Fibroblast of gingiva (primary cell): ENCODE measurements at places on chromosomes 1 and 21.

DNA sequence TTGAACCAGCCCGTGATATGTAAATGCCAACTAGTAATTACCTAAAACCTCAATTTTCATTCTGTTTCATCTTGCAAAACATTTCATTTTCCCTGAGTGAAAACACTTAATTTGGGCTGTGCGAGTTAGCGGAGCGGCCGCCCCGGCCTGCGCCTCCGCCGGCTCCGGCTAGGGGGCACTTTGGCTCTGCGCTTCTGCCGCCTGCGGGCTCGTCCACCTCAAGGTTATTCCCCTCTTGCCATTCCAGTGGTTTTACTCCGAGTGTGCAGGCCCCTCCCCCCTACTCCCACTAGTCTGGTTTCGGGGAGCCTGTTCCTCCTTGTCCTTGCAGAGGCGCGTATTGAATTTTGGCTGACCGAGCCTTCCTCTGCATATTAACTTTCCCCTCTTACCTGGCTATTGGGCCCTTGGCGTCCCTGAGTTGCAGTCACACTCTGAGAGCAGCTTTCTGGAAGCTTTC, 55.6 kb downstream of the PEX14 start:
- peak; percentile 8 for DNase-seq

DNA sequence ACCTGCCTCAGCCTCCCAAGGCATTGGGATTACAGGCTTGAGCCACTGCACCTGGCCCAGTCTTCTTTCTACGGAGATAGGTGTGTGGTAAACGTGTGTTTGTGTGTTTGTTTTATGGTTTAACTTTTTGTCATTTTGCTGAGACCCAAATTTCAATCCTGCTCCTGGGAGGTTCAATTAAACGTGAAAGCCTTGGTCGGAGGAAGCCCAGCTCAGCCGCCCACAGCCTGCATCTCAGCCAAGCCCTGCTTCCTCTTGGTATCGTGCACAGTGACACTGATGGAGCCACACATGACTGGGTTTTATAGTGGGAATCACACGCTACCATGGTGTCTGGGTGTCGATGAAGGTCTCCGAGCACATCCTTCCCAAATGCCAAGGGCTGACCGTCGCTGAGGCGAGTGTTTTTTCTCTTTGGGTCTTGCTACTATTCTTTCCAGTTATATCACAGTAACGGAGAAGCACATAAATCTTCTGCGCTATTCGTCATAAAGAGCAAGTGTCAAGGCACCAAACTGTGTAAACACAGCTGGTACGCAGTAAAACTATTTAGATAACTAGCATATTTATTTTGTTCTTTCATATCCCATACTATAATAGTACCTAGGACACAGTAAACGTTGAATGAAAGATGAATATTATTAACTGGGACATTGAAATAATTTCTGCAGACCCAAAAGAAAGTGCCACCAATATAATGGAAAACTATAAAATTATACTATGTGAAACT, 39.3 kb downstream of the HLCS start:
- DNase-seq: no peak

DNA sequence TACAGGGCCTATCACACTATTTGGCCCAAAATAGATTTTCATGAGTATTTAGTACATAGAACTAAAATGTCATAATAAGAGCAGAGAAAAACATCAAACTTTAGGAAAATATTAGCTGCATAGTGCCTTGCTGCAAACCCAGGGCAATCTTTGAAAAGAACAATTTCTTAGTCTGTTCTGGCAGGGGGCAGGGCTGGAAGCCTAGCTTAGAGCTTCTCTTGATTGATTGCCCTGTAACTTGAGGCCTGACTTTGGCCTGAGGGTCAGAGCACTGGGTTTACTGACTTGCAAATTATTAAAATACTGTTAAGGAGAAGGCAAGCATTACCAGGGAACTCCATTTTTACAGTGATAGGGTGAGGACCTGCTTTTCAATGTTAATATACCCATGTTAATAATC, 115.8 kb upstream of the SPAG17 start:
- no peak for DNase-seq

DNA sequence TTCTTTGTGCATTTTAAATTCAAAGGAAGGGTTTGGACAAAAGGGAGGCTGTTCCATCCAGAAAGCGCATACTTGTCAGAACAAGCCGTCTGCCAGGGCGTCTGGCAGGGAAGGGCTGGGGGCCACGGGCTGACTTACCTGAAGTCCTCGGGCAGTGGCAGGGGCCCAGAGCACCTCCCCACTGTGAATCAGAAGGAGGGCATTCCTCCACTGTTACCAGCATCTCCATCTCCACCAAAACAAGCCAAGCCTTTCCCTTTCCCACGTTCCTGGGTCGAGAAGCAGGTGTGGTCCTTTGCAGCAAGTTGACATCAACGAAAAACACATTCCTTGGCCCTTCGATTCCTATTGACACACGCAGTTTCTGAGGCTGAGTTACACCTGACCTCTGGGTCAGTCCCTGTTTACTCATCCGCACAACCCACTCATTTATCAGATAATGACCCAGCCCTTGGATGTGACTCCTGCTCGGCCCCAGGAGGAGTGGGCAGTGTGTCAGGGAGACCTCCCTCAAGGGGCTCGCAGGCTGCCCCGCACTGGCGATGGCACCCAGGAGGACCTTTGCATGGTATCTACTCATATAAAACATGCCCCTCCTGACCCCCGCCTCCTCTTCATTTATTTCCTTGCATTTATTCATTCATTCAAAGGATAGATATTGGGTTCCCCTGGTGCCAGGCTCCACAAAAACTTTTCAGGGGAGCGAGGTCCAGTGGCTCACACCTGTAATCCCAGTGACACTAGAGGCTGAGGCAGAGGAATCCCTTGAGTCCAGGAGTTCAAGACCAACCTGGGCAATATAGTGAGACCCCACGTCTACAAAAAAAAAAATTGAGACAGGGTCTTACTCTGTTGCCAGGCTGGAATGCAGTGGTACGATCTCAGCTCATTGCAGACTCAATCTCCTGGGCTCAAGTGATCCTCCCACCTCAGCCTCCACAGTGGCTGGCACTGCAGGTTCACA, 60.2 kb downstream of the TOMM20 start:
- DNase-seq: no peak

- peak; percentile 25 for DNase-seq
These were observed 1.6 kb upstream of the PIGK start for GRCh38 chr1:77220687-77221463.

- DNase-seq: no peak
These were observed 125.9 kb upstream of the ZBTB40 start for GRCh38 chr1:22325531-22326371.

DNA sequence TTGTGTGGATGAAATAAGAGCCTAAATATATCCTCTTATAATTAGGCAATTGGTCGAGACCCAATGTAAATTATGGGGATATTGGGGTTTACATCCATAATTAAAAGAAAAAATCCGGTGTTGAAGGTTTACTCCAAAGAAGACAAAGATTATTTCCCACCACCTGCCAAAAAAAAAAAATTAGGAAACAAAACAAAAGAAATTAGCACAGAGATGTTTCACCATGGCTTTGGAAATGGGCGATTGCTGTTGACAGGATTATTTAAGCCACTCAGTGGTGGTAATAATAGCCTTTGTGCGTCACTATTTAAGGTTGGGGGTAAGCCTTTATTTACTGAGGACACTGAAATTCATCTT, 585 bp upstream of the GLRX2 start:
- DNase-seq: no peak

DNA sequence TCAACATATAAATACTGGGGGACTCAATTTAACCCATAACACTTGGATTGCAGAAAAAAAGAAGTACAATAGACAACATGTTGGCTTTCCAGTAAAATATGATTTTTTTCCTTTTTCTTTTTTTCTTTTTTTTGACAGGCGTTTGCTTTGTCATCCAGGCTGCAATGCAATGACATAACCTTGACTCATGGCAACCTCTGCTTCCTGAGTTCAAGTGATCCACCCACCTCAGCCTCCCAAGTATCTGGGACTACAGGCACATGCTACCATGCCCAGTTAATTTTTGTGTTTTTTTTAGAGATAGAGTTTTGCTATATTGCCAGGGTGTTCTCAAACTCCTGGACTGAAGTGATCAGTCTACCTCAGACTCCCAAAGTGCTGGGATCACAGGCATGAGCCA, 1512.0 kb upstream of the PRMT6 start:
- DNase-seq: no peak

DNA sequence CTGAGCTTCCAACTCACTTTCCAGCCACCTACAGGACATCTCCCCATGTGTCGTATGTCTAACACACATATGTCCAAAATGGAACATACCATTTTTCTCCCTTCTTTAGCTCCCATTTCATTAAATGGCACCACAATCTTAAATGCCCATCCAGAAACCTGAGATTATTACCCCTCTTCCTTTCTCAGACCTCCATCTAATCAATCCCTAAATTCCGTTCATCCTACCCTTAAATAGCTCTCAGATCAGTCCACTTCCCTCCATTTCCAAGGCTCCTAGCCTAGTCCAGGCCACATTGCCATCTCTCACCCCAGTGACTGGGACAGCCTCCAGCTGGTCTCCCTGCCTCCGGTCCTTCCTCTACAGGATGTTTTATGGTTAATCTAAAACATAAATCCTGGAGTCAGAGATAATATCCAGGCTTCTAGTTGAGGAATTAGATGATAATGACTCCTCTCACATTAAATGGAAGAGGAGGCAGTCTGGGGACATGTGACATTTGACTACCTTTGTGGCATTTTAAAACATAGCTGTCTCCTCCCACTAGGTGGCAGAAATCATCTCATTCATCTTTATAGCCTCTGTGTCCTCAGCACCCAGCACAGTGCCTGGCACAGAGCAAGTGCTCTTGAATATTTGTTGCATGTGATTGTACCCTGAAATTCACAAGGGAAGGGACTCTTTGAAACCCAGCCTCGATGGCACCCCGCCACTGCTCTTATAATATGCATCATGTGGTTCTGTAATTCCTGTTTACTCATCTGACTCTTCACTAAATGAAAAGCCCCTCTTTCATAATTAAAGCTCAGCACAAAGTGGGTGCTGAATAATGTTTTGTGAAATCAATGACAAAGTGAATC, 102.3 kb downstream of the TMEM53 start:
- DNase-seq: no peak

DNA sequence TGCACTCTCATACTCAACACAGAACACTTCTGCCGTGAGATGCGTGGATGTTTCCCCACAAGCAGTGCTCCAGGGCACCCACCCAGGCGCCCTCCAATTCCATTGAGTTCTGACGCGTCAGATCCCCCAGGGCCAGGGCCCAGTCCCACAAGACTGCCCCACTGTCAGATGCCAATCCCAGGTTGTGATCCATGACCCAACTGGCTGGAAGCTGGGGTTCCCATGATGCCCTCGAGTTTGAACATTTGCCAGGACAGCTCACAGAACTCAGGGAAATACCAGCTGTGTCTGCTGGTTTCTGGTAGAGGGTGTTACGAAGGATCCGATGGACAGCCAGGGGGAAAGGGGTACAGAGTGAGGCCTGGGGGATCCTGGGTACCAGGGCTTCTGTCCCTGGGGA, 58.4 kb downstream of the AGPAT3 start:
- DNase-seq: peak; percentile 54

- DNase-seq: no peak
These were observed 859 bp downstream of the NFASC start for GRCh38 chr1:204871405-204872037.

DNA sequence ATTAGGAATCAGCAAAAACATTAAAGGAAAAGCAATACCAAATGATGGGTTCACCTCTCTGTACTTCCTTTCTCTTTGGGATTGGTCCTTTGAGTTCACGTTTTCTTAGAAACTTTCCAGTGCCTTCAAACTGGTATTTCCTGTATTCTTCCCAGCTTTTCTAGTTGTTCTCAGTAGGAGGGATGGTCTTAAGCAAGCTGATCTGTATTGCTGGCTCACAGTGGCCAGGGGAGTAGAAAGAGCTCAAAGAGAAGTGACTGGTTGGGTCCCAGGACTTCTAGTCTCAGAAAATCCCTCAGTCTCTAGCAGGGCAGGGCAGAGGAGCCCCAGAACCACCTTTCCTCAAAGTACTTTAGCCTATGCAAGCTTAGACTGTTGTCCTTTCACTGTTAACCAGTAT, 10.1 kb upstream of the USP24 start:
- no peak for DNase-seq

DNA sequence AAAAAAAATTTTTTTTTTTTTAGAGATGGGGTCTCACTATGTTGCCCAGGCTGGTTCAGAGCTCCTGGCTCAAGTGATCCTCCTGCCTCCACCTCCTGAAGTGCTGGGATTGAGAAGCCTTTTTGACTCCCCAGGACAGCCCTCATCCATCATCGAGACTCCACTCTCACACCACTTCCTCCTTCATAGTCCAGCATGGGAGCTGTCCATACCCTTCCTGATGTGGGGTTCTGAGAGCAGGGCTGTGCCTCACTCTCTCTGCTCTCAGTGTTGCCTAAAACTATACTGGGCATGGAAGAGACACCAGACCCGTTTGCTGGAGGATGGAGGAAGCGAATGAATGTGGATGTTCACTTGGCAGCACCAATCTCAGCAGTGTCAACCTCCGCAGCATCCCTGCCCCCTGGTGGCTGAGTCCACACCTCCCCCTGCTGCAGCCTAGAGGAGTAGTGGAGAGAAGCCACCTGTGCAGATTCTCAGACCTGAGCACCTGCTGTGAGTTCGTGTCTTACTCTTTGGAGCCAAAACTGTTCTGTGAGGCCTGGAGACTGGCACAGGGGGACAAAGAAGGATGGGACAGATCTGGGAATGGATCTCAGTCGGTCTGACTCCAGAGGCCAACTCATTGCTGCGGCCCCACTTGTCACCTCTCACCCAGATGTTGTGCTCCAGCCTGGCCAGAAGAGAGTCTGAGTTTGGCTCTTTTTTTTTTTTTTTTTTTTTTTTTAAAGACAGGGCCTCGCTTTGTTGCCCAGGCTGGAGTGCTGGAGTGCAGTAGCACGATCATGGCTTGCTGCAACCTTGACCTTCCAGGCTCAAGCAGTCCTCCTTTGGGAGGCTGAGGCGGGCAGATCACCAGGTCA, 17.7 kb downstream of the TINAGL1 start:
- DNase-seq: peak; percentile 47
